ENCODE measurements at places on chromosomes 2 and 18. TPM values are rescaled to one million over a fixed set of nuclear protein-coding genes. Genes with fewer than 3 reads are reported as not detected.

- no peak for DNase-seq
Observed at GRCh38 chr2:164802095-164802707, 39.4 kb downstream of the COBLL1 start.

CXCR1 gene
- not detected for total RNA-seq

DNA sequence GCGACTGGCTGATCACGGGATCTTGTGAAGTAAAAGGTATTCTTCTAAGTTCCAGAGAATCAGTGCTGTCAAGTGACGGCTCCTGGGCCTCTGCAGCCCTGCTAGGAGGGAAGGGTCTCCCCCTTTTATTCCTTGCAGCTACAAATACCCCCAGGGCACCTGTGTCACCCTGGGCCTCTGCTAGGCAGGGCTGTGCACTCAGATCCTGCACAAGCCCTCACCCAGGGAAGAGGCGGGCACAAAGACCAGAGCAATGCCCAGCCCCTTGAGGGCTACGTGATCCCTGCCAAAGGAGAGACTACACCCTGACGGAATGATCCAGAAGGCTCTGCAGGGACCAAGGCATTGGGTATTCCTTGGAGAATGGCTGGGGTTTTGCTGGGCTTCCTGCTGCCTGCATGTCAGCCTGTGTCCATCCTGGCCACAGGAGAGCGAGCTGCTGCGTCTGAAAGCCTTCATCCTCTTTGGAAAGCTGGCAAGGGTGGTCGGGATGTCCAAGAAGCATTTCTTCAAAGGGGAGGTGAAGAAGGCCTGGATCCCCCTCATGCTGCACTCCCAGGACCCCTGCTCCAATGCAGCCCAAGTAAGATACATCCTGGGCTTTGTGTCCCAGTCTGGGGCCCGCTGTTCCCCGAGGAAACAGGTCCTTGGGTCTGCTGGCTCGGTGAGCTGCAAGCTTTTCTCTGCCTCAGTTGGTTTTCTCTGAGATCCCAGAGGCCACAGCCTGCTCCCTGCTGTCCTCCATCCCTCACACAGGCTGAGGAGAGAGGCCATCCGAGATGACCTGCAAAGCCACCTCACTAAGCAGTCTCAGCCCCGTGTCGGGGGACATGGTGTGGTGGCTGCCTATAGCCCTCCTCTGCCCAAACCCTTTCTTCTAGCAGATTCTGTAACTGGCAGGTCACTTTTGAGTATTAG, 24.9 kb downstream of the HJURP start:
- DNase-seq, result no peak

HOXD12 gene
- not detected for total RNA-seq

- DNase-seq, result no peak
Observed at GRCh38 chr18:50992351-50992762, 24.5 kb downstream of the ELAC1 start.

- DNase-seq, result no peak
Observed at GRCh38 chr18:9910071-9910470, 3.7 kb upstream of the VAPA start.

DNA sequence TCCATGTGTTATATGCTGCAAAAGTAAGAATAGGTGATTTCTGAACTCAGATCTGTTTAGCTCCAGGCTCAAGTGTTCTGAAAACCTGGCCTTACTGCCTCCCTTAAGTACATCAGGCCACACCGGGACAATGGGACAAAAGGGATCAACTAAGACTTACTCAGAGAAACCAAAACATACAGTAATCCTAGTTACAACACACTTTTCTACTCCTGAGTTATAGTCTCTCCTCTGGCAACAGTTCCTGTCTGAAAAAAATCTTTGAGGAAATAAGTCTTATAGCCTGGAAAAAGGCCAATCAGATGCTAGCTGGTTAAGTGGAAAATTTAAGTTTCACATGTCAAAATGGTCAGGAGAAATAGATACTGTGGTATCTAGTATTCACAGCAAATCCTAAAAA, 5.6 kb downstream of the METTL5 start:
- DNase-seq, result no peak

- no peak for DNase-seq
Observed at GRCh38 chr2:45263147-45263546, 253.9 kb upstream of the SIX2 start.

CD207 gene
- not detected for total RNA-seq

CCDC74B gene
- total RNA-seq, result 0.72 TPM

GRCh38 chr2:40279001-40279400, 172.9 kb downstream of the SLC8A1 start:
- DNase-seq, result no peak

DNA sequence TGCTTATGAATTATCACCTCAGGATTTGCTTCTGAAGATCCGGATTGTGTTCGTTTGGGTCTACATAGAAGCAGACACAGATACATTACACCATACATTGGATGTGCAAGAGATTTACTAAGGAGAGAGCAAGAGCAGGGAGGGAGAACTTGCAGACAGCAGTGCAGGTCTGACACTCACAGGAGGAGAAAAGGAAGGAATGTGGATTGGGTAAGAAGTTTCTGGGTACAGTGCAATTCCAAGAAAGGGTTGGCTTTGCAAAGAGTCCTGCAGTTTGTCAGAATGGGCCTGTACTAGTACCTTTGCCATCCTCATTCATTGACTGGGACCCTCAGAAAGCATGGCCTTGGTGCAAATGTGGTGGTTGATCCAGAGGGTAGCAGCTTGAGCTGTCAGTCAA, 4.8 kb upstream of the THOC1 start:
- DNase-seq, result no peak

- DNase-seq, result no peak
Observed at GRCh38 chr18:79792988-79793355, 4.8 kb upstream of the KCNG2 start.

SULT1C4 gene
- total RNA-seq, result not detected

SLC19A3 gene
- total RNA-seq, result not detected

DSC2 gene
- 0.26 TPM for total RNA-seq

GRCh38 chr2:161134547-161135518, 25.4 kb upstream of the TANK start:
- DNase-seq, result no peak
